Esophagus squamous epithelium (tissue), 5 donors: ENCODE measurements at places on chromosomes 12 and 14.

DNA sequence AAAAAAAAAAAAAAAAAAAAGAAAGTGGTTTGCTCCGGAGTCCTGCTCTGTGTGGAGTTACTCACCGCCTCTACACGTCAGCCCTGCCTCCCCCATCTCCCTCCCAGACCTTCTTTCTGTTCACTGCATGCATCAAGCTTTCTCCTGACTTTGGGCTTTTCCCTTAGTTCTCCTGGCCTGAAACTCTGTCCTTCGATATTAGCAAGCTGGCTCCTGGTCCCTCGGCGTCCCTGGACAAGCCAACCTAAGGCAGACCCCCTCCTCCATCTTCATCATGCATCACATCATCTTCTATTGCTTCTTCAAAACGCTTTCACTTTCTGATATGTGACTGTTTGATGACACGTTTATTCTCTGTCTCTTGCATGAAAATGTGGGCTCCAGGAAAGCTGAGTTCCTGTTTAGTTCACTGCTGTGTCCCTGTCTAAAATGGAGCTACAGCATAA, 40.6 kb downstream of the SLC15A4 start:
- no peak for DNase-seq

GRCh38 chr14:95828649-95829265, 47.9 kb upstream of the TUNAR start:
- no peak for DNase-seq

DNA sequence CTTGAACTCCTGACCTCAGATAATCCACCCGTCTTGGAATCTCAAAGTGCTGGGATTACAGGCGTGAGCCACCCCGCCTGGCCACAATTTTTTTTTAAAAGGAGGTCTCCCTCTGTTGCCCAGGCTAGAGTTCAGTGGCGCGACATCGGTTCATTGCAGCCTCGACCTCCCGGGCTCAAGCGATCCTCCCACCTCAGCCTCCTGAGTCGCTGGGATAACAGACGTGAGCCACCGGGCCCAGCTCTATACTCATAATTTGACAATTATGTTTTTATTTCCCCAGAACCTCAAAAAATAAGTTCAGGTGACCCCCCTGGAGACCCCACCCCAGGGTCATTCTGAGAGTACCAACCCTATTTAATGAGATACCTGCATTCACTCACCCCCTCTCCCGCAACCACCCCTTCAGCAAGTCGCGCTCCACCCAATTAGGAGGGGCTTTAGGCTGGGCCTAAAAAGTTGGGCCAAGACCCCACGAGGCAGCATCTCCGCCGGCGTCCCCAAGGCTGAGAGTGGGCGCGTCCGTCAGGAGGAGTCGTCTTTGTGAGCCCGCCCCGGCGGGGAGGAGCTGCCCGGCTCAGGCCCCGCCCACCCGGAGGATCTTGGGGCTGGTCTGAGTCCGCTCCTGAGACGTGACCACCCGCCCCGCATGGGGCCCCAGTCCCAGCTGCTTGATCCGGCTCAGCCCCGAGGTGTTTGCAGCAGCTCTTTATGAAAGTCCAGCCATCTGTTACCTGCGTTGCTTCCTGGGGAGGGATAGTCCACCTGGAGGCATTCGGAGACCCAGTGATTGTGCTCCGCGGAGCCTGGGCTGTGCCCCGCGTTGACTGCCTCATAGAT, at the start of gene ANKRD33:
Gene ANKRD33, plus strand, starts transcription at position 628 of the 840 bp plus-strand sequence. Its CDS starts 84 bp downstream, at position 712.
- DNase-seq, result no peak

DNA sequence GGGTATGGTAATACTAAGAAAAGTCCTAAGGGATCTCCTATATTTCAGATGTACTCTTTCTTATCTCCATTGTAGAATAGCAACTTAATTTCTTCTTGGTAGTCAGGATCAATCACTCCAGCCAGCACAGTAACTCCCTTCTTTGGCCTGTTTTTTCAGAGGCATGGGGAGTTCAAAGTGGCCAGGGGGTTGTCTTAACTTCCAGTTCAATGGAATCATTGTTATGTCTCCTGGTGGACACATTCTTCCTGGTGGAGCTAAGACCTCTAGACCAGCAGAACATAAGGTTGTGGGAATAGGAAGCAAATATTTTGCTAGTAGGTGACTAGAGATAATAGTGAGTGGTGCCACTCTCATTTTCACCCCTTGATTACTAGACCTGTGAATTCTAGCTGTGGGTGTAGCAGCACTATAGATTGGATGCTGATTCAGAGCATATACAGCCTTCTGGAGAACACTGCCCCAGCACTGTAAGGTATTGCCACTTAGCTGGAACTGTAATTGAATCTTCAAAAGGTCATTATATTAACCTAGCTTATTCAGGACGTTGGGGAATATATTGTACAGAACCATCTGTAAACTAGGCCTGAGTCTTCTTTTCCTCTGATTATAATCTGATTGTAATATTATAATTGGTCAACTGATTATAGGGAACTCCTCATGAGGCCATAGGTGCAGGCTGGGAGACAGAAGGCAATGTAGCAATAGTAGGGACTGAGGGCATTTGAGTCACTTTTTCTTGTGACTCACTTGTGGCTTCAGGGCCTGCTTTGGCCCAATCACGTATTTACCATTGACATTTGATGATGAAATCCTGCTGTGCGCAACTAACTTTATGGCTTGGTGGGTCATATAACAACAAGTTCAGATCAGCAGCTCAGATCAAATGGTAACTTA, 60.2 kb upstream of the ATP2B1 start:
- DNase-seq, result no peak

DNA sequence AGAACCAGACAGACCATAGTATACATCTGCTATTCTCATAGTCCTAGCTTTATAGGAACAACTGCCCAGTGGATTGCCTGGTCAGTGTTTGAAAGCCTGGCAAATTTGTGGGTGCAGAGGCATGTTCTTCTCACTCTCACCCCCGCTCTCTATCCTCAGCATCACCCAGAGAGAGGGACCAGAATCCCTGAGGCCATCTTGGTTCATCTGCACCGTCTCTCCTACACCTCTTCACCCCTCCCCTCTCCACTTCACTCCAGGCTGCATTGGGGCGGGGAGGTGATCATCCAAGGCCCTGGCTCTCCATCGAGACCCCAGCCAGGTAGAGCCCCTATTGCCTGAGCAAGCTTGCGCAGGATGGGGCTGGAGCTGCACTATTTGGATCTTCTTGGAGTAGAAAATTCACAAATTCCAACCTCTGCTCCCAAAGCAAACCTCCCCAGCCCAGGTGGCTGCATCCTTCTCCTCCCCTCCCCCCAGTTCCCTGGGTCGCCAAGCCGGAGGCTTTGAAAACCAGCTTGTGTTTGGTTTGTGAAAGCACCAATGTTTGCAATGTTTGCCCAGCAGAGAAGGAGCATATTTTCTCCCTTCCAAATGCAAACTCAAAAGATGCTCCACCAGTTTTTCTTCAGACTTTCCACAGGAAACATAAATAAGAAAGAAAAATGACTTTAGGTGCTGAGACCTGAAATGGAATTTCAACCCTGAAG, 18.6 kb upstream of the COL2A1 start:
- DNase-seq, result no peak

DNA sequence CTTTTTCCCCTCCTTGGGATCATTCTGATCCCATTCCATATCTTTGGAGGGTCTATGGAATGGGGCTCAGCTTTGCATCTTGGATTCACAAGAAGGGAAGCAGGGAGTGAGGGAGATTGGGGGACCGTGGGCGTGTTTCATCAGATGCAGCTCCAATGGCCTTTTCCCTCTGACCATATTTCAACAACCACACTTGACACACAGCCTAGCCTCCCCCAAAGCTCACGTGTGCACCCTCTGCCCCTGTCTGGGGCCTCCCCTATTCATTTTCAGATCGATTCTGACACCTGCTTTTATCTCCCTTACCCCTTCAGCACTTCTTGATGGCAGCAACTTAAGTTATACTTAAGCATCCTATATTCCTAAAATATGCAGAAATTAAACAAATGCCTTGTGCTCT, 126.6 kb downstream of the CHST11 start:
- no peak for DNase-seq

DNA sequence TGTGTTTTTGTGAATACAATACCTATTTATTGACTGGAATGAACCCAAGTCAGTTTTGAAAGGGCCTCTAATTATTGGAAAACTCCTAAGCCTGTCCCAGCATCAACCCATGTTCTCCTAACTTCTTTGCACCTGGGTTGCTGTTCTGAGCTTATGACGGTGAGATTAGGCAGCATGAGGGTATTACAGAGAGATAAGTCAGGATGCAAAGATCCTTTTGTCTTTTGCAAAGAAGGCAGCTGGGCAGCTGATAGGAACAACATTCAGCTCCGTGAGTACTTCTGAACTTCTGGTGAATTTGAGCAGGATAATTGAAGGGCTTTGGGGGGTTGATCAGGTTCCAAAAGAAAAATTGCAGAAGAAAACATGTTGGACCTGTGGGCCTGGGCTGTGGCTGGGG, at the start of gene PDE6H:
Gene PDE6H, plus strand, starts transcription at position 227 of the 400 bp plus-strand sequence. CDS start 4,971 bp downstream, outside the sequence.
- DNase-seq, result no peak

DNA sequence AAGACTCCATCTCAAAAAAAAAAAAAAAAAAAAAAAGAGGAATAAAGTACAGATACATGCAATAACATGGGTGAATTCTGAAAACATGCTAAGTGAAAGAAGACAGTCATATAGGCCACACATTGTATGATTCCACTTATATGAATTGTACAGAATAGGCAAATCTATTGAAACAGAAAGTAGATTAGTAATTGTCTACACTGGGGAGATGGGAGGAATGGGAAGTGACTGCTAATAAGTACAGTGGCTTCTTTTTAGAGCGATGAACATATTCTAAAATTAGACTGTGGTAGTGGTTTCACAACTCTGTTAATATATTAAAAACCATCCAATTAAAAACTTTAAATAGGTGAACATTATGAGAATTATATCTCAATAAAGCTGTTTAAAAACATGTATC, 74.4 kb downstream of the ANKS1B start:
- no peak for DNase-seq

DNA sequence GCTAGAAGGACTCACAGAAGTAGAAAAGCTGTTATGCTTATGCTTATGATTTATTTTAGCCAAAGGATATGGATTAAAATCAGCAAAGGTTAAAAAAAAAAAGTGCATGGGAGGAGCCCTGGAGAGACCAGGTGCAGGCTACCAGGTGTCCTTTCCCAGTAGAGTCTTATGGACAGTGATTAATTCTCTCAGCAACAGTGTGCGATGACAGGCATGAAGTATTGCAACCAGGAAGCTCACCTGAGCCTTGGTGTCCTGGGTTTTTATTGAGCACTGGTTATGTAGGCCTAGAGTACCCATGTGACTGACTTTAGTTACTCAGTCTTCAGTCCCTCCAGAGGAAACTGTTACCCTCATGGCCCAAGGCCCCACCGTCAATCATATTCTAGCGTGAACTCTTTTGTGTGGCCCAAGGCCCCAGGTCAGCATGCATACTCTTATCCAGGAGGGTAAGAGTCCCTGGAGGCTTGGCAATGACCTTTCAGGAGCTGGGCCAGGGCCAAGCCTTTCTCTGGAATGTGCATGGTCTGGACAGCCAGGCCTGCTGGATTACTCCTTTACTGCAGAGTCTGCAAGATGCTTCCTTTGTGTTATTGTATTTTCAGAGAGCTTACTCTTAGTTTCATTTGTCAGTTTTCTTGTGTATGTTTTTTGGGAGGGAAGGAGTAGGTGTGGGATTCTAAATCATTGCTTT, 69.6 kb upstream of the RD3L start:
- no peak for DNase-seq

DNA sequence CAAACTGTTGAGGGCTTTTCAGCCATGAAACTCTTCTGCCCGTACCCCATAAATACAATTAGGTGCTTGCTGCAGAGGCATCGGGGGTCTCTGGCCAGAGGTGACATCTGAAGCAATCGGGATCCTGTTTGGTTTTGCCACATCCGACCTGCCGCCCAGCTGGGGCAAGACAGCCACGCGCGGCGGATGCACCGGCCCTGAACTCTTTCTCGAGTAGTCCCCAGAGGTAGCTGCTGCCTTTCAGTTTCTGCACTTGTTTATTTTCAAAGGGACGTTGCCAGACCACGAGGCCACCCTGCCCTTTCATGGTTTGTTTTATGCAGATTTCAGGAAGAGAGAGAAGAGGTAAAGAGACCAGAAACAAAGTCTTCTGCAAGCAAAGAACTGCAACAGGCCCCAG, 10.6 kb upstream of the MLXIP start:
- DNase-seq, result no peak

GRCh38 chr12:99455350-99456035, 192.1 kb upstream of the GARIN6 start:
- DNase-seq, result no peak
